ENCODE measurements at places on chromosomes 2 and 18.
A peak's percentile ranks its signal among the peaks of the same experiment; 100 is the strongest.

- DNase-seq = no peak
- H3K36me3 ChIP-seq = no peaks in the 10 kb centered on the region
- no peak overlapping the region for H3K27ac ChIP-seq
- no peak overlapping the region for H3K4me3 ChIP-seq
- H3K4me1 ChIP-seq = peaks cover 17% of the 10 kb centered on the region
Observed at GRCh38 chr18:8290913-8291312, 318.3 kb upstream of the RAB12 start.

- H3K4me1 ChIP-seq = peaks cover 79% of the 10 kb centered on the region
- H3K27me3 ChIP-seq = peaks cover 100% of the 10 kb centered on the region
- no peak for DNase-seq
- peak overlapping the region; percentile 42 for H3K4me3 ChIP-seq
- H3K36me3 ChIP-seq = no peaks in the 10 kb centered on the region
Observed at GRCh38 chr2:63053889-63054602, 3.4 kb downstream of the OTX1 start.

GRCh38 chr2:70340075-70340474 lies 38.2 kb upstream of the FAM136A start:
- H3K4me1 ChIP-seq = no peaks in the 10 kb centered on the region
- H3K36me3 ChIP-seq = no peaks in the 10 kb centered on the region
- no peaks in the 10 kb centered on the region for H3K27me3 ChIP-seq
- H3K27ac ChIP-seq = no peak overlapping the region
- DNase-seq = no peak
- no peak overlapping the region for H3K4me3 ChIP-seq

DNA sequence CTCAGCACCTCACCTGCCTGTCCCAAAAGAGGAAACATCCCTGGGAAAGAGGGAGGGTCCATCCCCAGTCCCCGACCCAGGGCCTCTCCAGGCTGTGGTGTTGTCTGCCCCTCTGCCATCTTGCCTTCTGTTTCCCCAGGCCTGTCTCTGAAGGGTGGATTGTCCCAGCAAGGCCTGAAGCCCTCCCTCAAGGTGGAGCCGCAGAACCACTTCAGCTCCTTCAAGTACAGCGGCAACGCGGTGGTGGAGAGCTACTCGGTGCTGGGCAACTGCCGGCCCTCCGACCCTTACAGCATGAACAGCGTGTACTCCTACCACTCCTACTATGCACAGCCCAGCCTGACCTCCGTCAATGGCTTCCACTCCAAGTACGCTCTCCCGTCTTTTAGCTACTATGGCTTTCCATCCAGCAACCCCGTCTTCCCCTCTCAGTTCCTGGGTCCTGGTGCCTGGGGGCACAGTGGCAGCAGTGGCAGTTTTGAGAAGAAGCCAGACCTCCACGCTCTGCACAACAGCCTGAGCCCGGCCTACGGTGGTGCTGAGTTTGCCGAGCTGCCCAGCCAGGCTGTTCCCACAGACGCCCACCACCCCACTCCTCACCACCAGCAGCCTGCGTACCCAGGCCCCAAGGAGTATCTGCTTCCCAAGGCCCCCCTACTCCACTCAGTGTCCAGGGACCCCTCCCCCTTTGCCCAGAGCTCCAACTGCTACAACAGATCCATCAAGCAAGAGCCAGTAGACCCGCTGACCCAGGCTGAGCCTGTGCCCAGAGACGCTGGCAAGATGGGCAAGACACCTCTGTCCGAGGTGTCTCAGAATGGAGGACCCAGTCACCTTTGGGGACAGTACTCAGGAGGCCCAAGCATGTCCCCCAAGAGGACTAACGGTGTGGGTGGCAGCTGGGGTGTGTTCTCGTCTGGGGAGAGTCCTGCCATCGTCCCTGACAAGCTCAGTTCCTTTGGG lies 47.2 kb downstream of the BOLA3 start:
- peaks cover 80% of the 10 kb centered on the region for H3K36me3 ChIP-seq
- peak overlapping the region; percentile 68 for H3K27ac ChIP-seq
- peak; percentile 88 for DNase-seq

GRCh38 chr2:229025653-229026052 lies 245.4 kb downstream of the PID1 start:
- DNase-seq = no peak
- no peaks in the 10 kb centered on the region for H3K4me1 ChIP-seq
- H3K4me3 ChIP-seq = no peak overlapping the region
- H3K27ac ChIP-seq = no peak overlapping the region
- peaks cover 15% of the 10 kb centered on the region for H3K36me3 ChIP-seq

DNA sequence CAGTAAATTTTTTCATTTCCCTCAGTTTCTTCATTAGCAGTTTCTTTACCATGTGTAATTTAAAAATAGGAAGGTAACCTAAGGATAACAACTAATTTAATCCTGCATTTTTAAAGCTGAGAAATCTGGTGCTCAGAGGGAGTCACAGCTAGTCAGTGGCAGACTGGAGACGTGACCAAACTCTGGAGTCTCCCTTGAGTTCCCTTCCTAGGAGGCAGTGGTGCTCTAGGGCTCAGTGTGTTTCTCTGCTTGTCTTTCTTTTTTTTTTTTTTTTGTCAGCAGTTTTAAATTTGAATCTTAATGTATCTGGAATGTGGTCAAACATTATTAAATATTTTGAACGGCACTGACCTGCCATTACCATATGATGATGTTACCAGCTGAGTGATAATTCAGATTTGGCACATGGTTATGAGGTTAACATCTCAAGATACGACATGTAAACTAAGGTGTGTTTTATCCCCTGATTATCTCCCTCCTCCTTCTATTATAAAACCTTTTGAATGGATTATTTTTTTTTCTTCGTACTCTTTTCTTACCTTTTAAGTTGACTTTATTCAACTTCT lies 226.2 kb downstream of the GALNT13 start:
- DNase-seq = no peak
- H3K4me3 ChIP-seq = no peak overlapping the region
- H3K4me1 ChIP-seq = no peaks in the 10 kb centered on the region
- no peaks in the 10 kb centered on the region for H3K27me3 ChIP-seq

DNA sequence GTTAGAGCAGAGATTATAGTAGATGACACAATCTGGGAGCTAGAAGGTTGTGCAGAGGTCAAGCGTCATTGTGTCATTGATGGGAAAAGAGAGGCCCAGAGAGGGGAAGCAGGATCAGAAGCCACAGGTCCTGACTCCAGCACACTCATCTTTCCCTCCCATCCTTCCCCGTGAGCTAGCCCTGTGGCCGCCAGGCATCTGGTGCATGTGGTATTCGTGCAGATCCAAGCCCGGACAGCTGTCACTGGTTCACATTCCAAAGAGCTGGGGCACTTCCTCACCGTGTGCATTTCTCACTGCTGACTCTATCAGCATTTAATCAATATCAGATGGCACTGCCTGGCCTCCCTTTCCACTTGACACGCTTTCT lies 94.1 kb upstream of the THOC1 start:
- H3K4me3 ChIP-seq = no peak overlapping the region
- DNase-seq = no peak
- peaks cover 25% of the 10 kb centered on the region for H3K4me1 ChIP-seq
- no peak overlapping the region for H3K27ac ChIP-seq
- no peaks in the 10 kb centered on the region for H3K36me3 ChIP-seq

DNA sequence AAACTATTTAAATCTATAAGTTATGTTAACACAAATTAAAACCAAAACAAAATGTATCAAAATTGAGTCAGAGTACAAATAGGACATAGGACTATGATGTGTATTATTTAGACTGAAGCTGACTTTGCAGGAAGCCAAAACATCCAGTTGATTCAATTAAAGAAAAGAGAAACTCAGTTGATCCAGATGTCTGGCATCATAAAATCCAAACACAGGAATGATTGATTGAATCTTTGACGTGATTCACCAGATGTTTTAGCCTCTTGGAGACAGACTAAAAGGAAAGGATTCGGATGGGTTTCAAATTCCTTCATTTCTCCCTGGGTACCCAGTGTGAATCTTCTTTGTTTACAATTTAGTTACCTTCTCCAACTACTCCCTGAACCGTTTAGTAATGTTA lies 272.9 kb downstream of the IRS1 start:
- H3K36me3 ChIP-seq = no peaks in the 10 kb centered on the region
- no peak overlapping the region for H3K27ac ChIP-seq
- no peak overlapping the region for H3K4me3 ChIP-seq
- H3K27me3 ChIP-seq = no peaks in the 10 kb centered on the region
- no peaks in the 10 kb centered on the region for H3K4me1 ChIP-seq
- no peak for DNase-seq

GRCh38 chr2:54565551-54565950 lies 109.4 kb downstream of the SPTBN1 start:
- DNase-seq = no peak
- H3K27ac ChIP-seq = no peak overlapping the region
- no peaks in the 10 kb centered on the region for H3K36me3 ChIP-seq
- H3K27me3 ChIP-seq = no peaks in the 10 kb centered on the region
- no peak overlapping the region for H3K4me3 ChIP-seq
- peaks cover 84% of the 10 kb centered on the region for H3K4me1 ChIP-seq

DNA sequence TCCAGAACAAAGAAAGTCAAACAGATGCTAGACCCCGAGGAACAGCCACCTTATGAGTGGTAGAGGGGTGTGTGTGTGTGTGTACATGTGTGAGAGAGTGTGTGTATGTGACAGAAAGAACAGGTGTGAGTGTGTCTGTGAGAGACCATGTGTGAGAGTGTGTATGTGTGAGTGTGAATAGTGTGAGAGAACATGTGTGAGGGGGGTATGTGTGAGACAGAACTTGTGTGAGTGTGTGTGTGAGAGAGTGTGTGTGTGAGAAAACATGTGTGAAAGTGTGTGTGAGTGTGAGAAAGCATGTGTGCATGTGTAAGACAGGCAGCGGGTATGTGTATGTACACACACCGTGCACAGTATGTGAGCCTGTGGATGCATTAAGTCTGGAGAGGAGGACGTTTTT lies 214.3 kb downstream of the SP3 start:
- no peak overlapping the region for H3K27ac ChIP-seq
- no peak overlapping the region for H3K4me3 ChIP-seq
- no peaks in the 10 kb centered on the region for H3K36me3 ChIP-seq
- no peak for DNase-seq
- H3K27me3 ChIP-seq = no peaks in the 10 kb centered on the region
- no peaks in the 10 kb centered on the region for H3K4me1 ChIP-seq

DNA sequence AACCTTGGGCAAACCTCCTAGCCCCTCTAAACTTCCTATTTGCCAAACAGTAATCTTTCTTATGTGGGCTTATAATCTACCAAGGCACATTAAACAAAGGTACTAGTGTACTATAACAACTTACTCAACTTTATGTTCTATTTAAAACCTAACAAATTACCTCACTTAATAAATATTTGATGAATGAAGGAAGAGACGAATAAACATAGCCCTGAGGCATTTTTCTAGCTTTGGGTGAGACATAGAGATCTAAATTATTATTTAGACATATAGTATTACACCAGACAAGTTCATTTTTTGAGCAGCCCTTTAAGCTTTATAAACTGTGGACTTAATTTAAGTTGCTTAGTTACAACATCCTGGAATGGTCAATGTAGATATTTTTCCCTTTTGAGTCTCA lies 104.6 kb downstream of the UNC80 start:
- H3K36me3 ChIP-seq = no peaks in the 10 kb centered on the region
- no peak for DNase-seq
- no peak overlapping the region for H3K27ac ChIP-seq
- no peaks in the 10 kb centered on the region for H3K27me3 ChIP-seq
- no peak overlapping the region for H3K4me3 ChIP-seq
- no peaks in the 10 kb centered on the region for H3K4me1 ChIP-seq

GRCh38 chr2:109176928-109177327 lies 47.9 kb downstream of the SH3RF3 start:
- H3K4me1 ChIP-seq = peaks cover 54% of the 10 kb centered on the region
- H3K4me3 ChIP-seq = no peak overlapping the region
- H3K36me3 ChIP-seq = no peaks in the 10 kb centered on the region
- no peak for DNase-seq
- no peak overlapping the region for H3K27ac ChIP-seq

- DNase-seq = no peak
- peaks cover 24% of the 10 kb centered on the region for H3K4me1 ChIP-seq
- no peak overlapping the region for H3K4me3 ChIP-seq
- H3K36me3 ChIP-seq = no peaks in the 10 kb centered on the region
- no peak overlapping the region for H3K27ac ChIP-seq
- no peaks in the 10 kb centered on the region for H3K27me3 ChIP-seq
Observed at GRCh38 chr2:62010632-62011256, 105.3 kb downstream of the COMMD1 start.

DNA sequence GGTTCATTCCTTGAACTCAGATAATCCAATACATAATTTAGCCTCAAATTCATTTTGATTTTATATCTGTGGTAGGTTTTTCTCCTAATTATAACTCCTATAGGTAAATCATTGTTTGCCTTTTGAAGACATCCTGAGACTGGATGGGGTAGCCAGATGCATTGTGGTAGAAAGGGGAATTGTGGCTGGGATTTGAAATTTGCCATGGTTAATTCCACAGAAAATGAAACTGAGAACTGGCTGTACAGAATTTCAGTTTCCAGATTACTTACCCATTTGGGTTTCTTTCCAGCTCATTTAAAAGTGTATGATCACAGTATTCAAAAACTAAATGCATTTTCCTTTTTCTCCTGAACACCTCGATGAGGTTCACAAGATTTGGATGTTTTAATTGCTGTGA lies 18.2 kb downstream of the CDKL4 start:
- no peaks in the 10 kb centered on the region for H3K36me3 ChIP-seq
- no peak for DNase-seq
- no peak overlapping the region for H3K4me3 ChIP-seq
- H3K27me3 ChIP-seq = no peaks in the 10 kb centered on the region

All from lower lobe of right lung (tissue), 2 donors.